ENCODE measurements at places on chromosomes 7 and 10. TPM values are rescaled to one million over a fixed set of nuclear protein-coding genes. Genes with fewer than 3 reads are reported as not detected.
A peak's percentile ranks its signal among the peaks of the same experiment; 100 is the strongest.

Gene ZNF503
- polyA plus RNA-seq: 45.8 TPM

DNA sequence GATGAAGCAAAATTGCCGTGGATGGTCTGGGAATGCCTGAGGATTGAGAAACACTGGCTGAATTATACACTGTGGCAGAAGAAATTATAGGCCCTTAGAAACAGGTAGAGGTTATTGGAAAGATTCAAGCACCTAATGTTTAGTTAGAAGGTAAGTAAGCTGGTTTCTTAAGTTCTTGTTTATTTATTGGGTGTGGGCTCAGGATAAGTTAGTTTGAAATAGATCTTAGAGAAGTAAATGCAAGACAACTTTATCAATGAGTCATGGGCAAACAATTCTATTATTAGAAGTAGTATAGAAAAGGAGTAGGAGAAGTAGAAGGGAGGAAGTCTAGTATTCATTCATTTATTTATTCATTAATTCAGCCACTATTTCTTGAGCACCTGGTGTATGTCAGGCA is 96.5 kb downstream of the KAT6B start:
- no peak for DNase-seq

Gene DIP2C
- polyA plus RNA-seq: 6.2 TPM

Gene SAMD9
- 2.2 TPM for polyA plus RNA-seq

Gene SFTPA1
- polyA plus RNA-seq: not detected

DNA sequence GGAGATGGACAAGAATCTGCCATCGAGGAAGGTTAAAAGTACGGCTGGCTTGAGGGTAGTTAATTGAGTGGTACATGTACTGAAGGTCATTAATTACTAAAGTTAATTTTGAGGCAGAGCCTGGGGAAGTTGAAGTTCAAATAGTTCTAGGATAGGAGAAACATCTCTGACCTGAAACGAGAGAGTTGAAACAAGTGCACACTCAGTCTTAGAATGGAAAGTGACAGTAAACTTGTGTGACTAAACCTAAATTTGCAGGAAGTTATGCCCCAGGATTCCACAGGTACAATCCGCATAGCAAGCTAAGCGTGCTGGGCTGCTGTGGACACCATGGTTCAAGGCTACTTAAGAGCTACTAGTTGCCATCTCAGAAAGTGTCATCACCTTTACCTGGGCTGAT is 209.9 kb downstream of the CHCHD3 start:
- DNase-seq: no peak

Gene NRAP
- not detected for polyA plus RNA-seq

DNA sequence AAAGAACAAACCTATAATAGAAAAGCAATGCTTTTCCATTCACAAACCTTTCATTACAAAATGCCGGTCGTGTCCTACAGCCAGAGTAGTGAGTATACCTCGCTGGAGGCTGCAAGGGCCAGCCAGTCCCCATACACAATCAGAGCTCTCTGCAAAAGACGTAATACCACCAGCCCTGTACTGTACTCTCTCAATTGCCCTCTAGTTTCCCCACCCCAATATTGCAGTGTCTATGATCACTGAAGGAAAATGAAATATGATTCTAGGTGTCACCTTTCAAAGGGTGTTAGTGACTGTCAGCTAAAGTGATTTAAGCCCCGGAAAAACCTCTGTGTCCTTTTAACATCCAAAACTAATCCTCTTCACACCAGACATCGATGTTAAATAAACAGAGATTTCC is 24.8 kb downstream of the PLXNA4 start:
- no peak for DNase-seq

Gene GPR146
- 7.6 TPM for polyA plus RNA-seq

DNA sequence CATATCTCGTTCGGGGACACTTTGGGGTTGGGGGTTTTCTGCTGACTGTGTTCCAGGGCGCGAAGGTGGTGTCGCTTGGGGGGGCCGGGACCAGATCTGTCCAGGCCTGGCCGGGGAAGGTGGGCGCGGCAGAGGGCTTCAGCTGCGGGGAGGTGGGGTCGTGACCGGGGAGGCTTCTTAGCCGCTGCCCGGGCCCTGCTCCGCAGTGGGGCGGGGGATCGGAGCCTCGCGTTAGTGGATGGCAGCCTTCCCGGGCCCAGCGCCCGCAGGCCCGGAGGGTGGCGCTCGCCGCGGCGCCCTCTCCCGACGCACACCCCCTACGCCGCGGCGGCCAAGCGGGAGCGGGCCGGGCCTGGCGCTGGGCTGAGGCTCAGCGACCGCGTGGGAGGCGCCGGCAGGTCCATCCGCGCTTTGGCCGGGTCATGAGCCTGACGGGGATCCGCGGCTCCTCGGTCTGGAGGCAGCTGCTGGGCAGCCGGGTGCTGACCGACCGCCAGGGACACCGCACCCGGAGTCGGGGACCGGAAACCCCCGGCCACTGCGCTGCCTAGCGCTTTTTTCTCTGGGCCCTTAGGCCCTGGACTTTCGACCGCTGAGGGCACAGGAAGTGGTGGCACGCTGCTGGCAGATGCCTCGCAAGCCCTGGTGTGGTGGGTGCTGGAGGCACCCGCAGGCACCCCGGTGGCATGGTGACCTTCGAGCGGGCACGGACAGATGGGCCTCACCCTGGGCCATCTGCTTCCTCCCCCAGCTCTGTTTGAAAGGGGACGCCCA is 1.2 kb downstream of the AGAP3 start:
- peak; percentile 49 for DNase-seq

DNA sequence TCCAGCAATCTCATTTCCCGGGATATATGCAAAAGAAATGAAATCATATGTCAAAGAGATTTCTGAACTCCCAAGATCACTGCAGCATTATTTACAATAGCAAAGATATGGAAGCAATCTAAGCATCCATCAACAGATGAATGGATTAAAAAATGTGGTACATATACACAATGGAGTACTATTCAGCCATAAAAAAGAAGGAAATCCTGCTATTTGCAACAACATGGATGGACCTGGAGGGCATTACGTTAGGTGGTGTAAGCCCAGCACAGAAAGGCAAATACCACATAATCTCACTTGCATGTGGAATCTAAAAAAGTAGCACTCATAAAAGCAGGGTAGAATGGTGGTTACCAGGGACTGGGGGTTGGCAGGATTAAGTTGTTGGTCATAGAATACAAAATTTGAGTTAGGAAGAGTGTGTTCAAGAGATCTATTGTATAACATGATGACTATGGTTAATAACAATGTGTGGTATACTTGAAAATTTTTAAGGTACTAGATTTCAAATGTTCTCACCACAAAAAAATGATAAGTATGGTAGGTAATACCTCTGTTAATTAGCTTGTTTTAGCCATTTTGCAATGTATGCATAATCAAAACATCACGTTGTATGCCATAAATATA is 32.9 kb upstream of the EIF5AL1 start:
- no peak for DNase-seq

Gene ADAMTS14
- polyA plus RNA-seq: not detected

Gene CLRN3
- polyA plus RNA-seq: 42.1 TPM

DNA sequence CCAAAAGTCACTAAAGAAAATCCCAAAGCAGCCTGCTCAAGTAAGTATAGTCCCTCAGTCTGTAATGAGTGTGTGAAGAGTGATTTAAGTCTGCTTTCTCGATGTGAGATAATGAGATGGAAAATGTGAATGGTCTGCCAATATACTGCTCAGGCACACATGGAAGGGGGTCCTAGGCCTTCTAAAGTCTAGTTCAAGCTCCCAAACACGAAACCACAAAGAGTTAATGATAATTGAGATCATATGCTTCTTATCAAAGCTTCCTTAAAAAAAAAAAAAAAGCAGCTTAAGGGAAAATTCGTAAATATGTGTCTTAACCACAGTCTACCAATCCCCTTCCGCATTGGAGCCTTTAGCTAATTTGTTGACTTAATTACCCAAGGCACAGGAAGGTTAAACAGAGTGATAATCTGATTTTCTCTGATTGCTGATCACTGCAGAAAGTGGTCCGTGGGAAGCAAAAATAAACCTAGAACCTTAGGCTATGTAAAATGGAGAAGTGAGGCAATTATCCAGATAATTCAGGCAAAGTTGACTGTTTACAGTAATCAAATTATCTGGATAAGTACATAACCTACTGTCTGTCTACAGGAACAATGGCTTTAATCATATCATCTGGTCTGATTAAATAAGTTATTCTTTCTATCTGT is 172.9 kb downstream of the MBL2 start:
- DNase-seq: no peak

GRCh38 chr10:86944471-86944870 is 12.9 kb downstream of the MMRN2 start:
- DNase-seq: no peak

DNA sequence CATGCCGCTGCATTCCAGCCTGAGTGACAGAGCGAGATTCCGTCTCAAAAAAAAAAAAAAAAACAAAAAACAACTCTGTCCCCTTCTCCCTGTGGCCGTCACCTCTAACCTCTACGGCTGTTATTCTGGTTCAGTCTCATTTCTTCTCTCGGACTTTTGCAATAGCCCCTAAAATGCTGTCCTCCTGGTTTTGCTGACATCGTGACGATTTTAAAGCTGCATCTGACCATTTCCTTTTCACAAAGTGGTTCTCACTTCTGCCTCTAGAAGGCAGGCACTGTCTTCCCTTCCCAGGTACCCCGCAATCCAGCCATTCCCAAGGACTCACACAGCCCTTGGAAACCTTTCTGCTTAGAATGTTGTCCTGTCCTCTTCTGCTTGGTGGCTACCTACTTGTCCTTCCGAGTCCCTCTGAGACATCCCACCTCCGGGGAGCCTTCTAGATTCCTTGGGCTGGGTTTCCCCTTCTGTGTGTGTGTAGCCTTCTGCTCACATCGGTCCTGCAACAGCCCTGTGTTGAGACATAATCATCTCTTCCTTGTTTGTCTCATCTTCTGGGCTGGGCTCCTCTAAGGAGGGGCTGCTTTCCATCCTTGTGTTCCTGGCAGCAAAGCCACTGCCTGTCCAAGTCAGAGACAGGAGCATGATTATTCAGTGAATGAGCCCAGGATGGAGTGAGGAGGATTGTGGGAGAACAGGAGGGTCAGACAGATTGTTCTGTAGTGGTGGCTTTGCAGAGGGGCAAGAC is 83.1 kb downstream of the GRK5 start:
- DNase-seq: no peak

Gene WEE2
- 0.13 TPM for polyA plus RNA-seq

Gene SEMA4G
- polyA plus RNA-seq: 23.5 TPM

Gene POLR2J2
- polyA plus RNA-seq: 0.62 TPM

DNA sequence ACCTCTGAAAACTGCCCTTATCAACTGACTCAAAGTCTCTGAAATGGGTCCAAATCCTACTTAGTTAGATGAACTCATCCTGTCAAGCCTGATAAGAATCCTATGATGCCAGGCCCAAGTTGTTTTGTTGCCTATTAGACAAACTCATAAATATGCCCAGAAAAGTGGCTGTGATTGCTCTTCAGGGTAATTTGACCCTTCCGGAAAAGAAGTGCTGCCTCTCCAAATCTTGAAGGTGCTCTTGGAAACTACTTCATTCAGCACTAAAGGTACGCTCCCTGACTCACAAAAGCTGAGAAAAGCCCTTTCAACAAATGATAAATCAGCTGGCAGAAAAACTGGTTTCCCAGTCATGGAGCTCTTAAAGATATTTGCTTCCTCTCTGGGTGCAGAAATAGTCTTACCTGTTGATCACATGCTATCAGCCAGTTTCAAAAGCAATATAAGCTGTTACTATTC is 6.7 kb downstream of the IFIT5 start:
- DNase-seq: no peak

Gene ABLIM1
- polyA plus RNA-seq: 32.3 TPM

- no peak for DNase-seq
These were observed 53.3 kb downstream of the C7orf25 start for GRCh38 chr7:42858570-42858969.
